ENCODE measurements at places on chromosomes 7 and 10.

DNA sequence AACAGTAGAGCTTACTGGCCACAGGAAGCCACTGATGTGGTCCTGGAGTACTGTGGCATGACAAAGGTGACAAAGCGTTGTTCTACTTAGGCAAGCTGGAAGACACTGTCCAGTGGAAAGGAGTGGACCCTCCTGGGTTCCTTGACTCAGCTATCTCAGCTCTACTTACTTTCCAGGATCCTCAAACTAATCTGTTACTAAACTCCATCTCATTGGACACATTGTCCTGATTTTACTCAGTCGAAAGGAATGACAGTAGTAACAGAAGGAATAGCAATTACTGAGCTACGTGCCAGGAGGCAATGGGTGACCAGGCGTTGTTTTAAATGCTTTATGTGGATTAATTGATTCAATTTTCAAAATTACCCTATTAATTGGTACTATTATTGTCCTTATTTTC, 41.6 kb downstream of the ABLIM1 start:
- DNase-seq = no peak

DNA sequence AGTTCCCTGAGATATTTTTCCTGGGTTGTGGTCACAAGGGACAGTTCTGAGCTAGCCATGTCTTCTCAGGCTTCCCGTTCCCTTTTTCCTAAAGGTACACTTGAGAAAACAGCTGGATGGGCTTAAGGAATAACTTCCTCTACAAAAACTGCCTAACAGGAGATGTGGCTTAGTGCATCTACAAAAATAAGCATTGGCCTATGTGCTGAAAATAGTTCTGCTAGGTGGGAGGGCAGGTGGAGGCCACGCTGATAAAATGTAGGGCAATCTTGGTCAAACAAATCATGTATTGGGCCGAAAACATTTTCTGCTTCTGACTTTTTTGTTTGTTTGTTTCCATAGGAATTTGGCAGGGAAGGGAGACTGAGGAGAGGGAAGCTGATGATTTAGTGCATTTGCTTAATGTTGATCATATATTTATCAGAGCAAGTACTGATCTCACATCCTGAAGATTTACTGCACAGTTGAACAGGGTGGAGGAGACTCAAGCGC, 409.4 kb upstream of the FZD8 start:
- DNase-seq = no peak

DNA sequence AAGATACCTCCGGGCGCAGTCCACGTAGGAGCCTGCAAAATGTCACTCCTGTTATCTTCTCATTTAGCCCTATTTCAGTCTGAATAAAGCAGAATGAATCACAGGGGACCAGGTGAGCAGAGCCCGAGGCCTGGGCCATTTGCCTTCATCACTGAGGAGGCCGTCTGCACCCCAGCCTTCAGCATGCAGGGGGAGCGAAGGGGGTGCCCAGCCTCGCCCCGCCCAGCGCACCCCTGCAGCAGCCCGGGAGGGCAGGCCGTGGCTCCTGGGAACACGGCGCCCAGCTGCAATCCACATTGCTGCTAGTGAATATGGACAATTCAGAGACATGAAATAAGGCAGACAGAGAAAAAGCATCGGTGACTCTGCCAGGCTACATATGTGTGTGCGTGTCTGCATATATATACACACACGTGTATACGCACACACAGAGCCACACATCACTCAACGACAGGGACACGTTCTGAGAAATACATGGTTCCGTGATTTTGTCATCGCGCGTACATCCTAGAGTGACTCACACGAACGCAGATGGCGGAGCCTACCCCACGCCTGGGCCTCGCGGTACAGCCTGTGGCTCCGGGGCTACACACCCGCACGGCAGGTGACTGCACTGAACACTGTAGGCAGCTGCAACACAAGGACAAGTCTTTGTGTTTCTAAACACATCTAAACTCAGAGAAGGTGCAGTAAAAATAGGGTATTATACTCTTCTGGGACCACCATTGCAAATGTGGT, 15.2 kb upstream of the ELFN1 start:
- no peak for DNase-seq

DNA sequence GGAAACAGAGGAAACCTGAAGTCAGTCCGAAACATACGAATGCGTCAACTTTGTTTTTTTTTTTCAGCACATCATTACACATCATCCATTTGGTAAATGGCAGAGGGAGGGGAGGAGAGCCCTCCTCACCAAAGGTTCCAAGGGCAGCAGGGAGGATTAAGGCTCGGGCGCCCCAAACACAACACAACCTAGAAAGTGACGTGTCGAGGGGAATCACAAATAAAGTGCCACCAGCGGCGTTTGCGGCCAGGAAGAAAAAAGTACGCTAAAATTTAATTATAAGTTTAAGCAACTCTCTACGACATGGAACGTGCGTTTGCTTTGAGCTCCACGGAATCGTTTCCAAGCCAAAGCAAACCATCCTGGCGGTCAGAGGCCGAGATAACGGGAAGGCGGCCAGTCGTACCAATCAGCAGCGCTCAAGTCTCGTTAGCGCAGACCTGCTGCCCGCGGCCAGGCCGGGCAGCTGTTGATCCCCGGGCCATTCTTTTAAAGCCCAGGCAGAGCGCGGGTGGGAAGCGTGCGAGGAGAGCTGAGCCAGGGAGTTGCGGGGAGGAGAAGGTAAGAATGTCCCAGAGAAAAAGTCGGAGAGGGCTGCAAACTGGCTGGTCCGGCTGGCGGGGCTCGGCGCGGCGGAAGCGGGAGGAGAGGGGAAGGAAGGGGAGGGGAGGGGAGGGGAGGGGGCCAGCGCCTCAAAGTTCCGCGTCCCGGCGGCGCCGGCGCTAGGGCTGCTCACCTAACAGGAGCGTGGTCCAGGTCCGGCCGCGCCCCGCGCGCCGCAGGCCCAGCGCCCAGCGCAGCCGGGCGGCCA, 719 bp downstream of the DPY19L1 start:
- no peak for DNase-seq

- no peak for DNase-seq
These were observed 3.8 kb upstream of the ALDH18A1 start for GRCh38 chr10:95660283-95660682.

Data from HS-27A (cell line).